Right cardiac atrium (tissue), 5 donors: ENCODE measurements at places on chromosomes 1 and 21. TPM values are rescaled to one million over a fixed set of nuclear protein-coding genes. Genes with fewer than 3 reads are reported as not detected.

The AK4 gene
- 31.2 TPM for polyA plus RNA-seq

The TSPEAR gene
- 2.2 TPM for polyA plus RNA-seq

The PLPPR4 gene
- polyA plus RNA-seq, result 0.29 TPM

The TMEM269 gene
- not detected for polyA plus RNA-seq

The RNU1-4 gene
- not detected for polyA plus RNA-seq

The CELA2B gene
- not detected for polyA plus RNA-seq

The SYT14 gene
- under 0.01 TPM for polyA plus RNA-seq

The ROR1 gene
- polyA plus RNA-seq, result 3.4 TPM

DNA sequence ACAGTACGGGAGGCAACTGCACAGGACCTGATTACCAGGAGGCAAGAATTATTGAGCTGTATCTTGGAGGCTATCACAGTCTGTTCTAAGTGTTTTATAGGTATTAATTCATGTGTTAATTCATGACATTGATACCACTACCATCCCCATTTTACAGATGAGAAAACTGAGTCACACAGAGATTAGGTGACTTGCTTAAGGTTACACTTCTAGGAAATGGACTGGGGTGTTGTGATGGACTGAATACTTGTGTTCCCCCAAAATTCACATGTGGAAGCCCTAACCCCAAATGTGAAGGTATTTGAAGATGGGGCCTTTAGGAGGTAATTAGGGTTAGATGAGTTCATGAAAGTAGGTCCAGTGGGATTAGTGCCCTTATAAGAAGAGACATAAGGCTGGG is 10.1 kb upstream of the TRIM63 start:
- DNase-seq, result no peak

DNA sequence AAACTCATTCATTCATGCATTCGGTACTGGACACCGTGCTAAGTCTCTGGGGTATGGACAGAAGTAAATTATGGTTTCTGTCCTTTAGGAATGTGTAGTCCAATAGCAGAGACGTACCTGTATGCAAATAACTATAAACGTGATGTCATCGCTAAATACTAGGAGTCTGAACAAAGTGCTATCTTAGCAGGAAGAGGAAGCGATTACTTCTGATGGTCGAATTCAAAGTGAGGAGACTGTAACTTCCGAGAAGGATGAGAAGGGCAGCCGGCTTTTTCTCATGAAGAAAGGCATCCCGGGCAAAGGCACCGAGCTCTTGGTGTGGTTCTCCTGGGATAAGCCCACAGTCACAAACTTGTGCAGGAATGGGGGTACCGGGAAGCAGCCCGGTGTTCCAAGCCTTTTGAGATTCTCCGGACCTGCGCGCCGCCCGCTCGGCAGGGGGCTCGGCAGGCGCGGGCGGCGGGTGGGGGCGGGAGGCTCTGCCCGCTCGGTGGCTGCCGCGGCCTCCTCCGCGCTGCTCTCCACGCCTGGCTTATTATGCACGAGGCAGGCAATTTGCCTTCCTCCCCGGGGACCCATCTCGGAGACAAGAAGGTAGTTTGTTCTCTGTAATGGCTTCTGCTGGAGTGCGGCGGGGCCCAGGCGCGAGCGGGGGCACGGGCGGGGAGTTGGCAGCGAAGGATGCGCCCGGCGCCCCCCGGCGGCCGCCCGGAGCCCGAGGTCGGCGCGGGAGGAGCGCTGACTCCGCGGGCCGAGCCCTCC is 67.5 kb upstream of the CD1D start:
- peak; percentile 76 for DNase-seq

DNA sequence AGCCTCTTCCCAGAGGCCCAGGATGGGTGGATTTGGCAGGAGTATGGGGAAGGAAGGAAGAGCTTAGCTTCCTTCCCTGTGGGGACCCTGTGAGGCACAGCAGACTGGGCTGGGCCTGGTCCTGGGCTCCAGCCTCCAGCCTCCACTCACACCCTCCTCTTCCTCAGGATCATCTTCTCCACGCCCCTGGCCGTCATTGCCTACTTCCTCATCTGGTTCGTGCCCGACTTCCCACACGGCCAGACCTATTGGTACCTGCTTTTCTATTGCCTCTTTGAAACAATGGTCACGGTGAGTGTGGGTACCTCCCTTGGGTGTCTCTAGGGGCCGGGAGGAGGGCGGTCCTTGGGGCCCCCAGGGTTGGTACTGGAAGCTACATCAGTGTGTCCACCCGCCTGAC is 10.1 kb downstream of the MFSD2A start:
- peak; percentile 59 for DNase-seq

- DNase-seq, result no peak
These were observed 46.8 kb downstream of the TRPM2 start for GRCh38 chr21:44399955-44400790.

DNA sequence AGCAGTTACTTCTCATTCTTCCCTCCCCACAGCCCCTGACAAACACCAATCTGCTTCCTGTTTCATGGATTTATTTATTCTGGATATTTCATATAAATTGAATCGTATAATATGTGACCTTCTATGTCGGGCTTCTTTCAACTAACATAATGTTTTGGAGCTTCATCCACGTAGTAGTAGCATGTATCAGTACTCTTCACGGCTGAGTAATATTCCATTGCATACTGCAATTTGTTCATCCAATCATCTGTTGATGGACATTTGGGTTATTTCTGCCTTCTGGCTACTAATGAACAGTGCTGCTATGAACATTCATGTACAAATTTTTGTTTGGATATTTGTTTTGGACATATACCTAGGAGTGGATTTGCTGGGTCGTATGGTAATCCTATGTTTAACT is 1.9 kb upstream of the KAZN start:
- DNase-seq, result no peak

GRCh38 chr1:31510853-31511789 is 65.2 kb upstream of the TINAGL1 start:
- no peak for DNase-seq

GRCh38 chr1:23593556-23594148 is 34.4 kb upstream of the ID3 start:
- DNase-seq, result no peak

DNA sequence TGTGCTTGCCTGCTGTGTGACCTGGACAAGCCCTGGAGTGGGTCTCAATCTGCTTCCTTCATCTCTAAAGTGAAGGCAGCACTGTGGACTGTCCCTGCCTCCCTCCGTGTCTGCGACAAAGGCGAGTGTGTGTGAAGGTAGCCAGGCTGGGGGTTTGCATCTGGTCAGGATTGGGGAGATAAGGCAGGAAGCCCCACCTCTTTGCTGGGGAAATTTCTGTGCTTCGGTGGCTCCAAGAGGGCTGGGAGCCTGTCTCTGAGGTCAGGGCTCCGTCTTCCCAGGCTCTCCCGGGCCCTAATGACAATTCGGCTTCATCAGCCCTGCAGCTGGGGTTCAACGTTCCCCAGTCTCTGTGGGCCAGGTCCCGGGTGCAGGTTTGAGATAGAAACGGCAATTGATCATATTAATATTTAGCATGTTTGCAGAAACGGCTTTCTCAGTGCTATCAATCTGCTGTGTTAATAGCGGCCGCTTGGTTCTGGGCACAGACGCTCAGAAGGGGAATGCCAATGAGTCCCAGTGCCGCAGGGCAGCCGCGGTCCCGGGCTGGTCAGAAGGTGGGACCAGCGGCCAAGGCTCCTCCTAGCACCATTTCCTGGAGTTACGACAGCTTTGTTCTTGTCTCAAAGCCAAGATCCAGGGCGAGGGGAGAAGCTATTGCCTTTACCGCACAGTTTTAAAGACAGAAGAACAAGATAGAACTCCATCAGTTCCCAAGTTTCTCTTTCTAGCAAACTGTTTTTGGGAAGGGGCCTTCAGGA is 105.7 kb downstream of the PRDM16 start:
- DNase-seq, result peak; percentile 72

GRCh38 chr1:37609002-37609401 is 13.3 kb upstream of the GNL2 start:
- no peak for DNase-seq

- DNase-seq, result no peak
These were observed 197.3 kb downstream of the RYR2 start for GRCh38 chr1:237239248-237239647.

DNA sequence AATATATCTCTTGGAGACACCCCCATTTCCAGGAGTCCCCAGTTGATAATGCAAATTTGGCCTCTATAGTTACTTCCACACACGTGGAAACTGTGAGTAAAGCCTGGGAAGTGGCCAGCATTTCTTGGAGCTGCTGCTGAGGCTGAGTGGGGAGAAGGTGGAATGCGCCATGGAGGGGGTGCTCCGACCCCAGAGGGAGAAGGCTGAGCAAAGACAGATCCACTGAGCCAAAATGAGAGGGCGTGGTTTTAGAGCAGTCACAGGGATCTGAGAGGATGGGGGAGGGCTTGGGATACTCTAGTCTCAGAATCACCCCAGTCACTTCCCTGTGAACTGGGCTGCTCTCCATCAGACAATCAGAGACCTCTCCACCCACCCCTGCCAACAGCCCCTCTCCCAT is 38.7 kb downstream of the TRIM62 start:
- DNase-seq, result peak; percentile 72

- DNase-seq, result no peak
These were observed 59.1 kb downstream of the NME7 start for GRCh38 chr1:169308313-169309039.

DNA sequence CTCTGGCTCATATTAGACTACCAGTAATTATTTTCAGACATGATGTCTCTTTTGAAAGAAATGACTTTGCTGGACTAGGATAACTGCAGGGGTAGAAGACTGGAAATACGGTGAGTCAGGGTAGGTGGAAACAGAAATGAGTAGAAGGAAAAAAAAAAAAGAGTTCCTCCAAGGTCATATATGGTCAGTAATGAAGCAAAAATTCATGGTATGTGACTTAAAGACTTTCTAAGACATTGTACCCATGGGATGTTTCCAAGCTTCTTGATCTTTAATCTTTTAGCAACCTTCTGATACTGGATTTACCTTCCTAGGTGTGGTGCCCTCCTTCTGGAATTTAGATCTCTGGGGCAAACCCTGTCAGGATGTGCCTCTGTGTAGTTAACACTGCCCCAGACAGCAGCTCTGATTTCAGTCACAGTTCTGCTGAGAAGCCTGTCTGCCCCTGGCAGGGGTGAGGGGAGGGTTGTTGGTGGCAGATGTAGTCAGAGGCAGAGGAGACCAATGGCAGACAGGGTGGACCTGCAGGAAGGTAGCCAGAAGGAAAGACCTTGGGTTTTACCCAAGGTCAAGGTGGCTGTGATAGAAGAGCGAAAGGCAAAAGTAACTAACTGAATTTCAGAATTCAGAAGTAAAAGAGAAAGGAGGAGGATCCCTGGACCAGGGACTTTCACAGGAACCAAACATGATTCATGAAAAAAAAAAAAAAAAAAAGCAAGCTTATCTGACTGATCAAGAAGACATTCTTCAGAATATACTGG is 44.1 kb upstream of the BCL10 start:
- no peak for DNase-seq

DNA sequence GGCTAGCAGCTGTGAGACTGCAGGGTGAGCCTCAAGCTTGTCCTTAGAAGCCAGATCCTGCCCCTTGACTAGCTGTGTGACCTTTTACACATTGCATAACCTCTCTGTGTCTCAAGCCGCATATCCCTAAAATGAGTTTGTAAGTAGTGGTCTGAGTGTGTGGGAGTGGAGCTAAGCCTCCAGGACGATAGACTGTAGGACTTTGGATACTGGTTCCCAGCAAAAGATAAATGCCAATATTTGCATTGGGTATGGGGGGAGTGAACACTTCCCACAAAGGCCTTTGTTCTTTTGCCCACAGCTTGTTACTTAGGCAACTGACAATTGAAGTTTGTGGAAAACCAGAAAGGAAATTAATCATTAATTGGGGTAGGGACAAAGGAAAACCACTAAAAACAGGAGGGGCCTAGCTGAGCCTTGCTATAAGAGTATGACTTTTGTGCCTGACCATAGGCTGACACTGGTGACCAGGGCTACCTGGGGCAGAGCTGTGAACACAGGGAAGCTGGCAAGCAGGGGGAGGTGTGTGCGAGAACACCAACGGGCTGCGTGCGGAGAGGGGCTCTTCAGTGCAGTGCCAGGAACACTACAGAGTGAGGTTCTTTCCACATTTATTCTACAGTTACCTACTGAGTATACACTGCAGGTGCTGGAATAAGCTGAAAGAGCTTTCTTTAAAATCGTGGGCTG is 102.4 kb upstream of the ETV3 start:
- no peak for DNase-seq

- no peak for DNase-seq
These were observed 34.7 kb downstream of the OR10J5 start for GRCh38 chr1:159501082-159501481.

DNA sequence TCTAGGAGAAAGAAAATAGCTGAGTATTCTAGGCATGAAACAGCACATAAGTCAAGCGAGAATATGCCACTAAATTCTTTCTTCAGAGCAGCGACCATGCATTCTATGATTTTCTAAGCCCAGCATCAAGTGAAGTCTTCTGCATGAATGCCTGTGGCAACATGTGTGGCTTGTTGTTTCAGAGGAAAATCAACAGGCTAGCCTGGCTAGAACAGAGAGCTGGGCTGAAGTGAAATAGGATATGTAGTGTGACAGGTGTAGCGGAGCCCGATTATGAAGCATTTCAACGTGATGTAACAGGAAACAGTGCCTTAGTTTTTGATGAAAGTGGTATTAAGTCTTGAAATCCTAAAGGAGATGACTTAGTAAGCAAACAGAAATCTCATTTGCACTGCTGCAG is 7.0 kb downstream of the CSDE1 start:
- no peak for DNase-seq

DNA sequence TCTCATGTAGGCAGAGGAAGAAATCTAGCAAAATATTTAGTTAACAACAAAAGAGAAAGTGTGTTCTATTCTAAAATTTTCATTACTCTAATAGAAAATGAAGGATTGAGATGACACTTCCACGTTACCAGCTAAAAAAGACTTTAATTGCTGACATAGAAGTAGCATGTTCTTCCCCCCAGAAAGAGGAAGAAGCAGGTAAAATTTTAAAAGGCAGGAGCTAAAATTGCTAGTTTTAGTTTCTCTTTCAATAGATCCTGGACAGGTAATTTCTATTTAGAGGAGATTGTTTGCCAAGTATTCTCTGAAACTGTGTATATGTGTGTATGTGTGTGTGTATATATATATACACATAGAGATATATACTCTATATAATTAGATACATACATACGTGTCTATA is 248.1 kb upstream of the FMN2 start:
- no peak for DNase-seq

GRCh38 chr1:45493116-45493697 is 2.2 kb upstream of the TESK2 start:
- DNase-seq, result no peak

DNA sequence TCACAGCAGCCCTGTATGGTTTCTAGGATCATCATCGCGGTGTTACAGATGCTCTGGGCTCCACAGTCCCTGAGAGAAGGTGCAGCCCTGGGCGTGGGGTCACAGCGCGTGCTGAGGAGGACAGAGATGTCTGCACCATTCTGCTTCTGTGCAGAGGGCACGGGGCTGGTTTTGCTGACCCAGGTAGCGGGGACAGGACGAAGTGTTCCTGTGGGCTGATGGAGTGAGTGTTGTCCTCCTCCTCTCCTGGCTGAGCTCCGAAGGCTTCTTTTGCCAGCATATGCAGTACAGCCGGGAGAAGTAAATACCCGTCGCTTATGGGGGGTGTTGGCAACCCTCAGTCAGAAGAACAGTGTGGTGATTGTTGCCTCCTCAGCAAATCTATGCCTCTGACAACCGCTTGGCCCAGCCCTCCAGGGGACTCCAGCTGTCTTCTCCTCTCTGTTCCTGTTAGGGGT is 101.5 kb downstream of the DDX20 start:
- DNase-seq, result peak; percentile 79
